ENCODE measurements at places on chromosomes 2 and 18.

DNA sequence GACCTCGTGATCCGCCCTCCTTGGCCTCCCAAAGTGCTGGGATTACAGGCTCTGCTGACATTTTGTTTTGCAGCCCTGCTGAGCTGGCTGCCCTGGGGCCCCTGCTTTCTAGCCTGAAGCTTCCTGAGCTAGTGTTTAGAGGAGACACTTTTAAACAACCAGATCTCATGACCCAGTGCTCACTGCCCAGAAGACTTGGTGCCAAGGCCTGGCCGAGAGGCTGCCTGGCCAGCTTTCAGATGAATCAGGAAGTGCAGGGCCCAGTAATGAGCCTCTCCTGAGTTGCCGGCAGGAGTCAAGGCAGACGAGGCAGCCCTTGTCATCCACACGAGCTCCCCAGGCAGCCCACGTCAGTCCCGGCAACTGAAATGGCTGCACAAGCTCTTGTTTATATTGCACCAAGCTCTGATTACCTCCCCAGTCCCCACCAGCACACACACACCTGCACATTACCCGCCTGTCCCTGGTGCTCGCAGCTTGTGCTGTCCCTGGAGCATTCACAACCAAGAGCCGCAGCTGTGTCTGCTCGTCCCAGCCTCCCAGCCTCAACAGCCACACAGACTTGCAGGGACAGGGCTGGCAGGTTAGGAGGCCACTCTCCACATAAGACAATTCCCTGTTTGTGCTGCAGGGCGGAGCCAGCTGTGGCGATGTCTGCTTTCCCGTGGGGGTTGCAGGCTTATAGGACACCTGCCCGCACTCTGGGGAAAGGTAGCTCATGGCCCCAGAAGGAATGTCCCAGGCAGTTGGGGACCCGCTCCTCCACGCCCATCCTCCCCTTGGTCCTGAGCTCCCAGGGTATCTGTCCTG, 331.2 kb upstream of the MYT1L start:
- DNase-seq, result peak; percentile 75

GRCh38 chr2:164850235-164850634, 8.6 kb upstream of the COBLL1 start:
- DNase-seq, result no peak

DNA sequence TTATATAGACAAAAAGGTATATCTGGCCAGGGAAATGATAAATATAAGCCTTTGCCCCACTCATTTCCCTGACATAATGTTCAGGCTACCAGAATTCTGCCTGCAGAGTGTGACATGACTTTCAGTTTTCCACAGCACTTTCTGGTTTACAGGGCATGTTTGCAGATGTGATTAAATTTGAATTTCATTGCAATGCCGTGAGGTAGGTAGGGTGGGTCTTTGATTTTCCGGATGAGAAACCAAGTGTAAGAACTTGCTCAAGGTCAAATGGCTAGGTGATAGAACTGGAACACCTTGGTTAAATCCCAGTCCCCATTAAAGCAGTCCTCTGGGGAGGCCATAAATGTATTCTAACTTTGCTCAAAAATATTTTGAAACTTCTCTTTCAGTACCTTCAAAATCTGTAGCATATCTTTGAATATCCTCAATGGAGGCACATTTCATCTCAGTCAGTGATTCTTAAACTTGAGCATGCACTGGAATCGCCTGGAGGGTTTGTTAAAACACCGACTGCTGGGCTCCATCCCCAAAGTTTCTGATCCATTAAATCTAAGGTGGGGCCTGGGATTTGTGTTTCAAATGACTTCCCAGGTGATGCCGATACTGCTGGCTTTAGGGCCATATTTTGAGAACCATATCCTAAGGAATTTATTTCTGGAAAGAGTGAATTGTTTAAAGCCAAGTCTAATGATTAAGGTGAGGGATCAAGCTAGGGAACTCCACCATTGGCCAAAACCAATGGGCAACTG, 35.0 kb downstream of the MRPL33 start:
- DNase-seq, result no peak

- DNase-seq, result no peak
Measured at GRCh38 chr18:43248610-43249249, 28.6 kb downstream of the SYT4 start.

DNA sequence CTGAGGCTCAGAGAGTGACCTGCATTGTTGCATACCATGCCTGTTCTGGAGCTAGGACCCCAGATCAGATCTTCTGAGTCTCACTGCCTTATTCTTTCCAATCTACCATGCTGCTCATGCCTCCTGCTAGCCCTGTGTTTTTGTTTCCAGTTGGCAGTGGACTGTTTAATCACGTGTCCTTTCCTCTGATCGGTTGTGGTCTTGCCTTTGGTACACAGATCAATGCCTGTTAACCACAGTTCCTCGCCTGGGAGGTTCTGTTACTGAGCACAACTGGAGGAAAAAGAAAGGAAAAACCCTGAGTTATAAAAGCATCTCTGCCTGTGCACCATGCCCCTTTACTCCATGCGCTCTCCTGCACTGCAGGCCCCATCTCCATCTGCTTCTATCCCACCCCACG, 329.1 kb downstream of the SETBP1 start:
- DNase-seq, result no peak

DNA sequence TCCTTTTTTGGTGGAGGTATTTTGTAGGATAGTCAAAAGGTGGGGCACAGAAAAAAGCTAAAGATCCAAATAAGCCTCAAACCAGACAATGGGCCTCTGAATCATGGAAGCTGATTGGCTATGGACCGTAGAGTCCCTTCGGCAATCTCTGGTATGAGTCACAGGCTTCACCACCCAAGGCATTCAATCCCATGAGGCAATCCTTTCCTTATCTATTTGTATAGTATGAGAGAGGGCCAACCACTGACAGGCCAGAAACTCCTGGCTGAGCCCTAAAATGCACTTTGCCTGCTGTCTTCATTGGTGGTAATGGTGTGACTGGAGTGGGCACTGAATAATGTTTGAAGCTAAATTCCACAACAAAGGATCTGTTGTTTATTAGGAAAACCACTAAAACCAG, 38.7 kb upstream of the MEX3C start:
- no peak for DNase-seq

GRCh38 chr2:32756074-32756727, 128.4 kb downstream of the TTC27 start:
- DNase-seq, result no peak

GRCh38 chr2:691821-692761, 14.9 kb upstream of the TMEM18 start:
- DNase-seq, result no peak

DNA sequence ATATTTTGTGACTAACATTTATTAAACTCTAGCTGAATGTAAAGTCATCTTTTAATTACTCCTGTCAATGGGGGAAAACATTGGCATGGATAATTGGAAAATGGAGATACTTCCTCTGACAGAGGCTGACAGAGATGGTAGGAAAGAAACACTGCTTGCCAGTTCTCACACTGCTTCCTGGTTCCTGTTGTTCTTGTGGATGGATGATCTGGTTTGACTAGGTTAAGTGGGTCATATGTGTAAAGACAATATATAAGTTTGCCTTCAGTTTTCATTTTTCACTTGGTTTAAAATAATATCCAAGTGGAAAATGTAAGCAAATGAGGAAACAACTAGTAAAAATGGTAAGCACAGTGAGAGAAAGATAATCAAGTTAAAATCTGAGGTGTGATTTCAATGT, 188.8 kb upstream of the CWC22 start:
- DNase-seq, result no peak

DNA sequence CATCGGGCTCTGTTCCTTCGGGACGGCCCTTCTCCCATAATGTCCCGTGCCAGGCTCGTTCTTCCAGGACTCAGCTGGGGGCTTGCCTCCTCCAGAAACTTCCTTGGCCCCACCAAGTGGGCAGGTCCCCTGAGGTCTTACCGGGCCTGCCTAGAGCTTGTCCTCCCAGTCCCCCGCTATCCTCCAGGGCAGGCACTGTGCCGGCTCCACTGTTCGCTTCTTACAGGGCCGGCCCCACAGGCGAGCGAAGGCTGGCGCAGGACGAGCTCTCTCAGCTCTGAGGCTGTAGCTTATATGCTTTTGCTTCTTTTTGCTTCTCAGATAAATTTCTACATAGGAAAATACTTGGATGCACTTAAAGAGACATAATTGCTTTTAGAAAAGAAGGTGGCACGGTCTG, 229.4 kb downstream of the TWIST2 start:
- DNase-seq, result no peak

GRCh38 chr2:121746071-121746578, 9.3 kb upstream of the TSN start:
- DNase-seq, result no peak

- DNase-seq, result no peak
Measured at GRCh38 chr2:166106431-166107015, 21.3 kb downstream of the SCN1A start.

DNA sequence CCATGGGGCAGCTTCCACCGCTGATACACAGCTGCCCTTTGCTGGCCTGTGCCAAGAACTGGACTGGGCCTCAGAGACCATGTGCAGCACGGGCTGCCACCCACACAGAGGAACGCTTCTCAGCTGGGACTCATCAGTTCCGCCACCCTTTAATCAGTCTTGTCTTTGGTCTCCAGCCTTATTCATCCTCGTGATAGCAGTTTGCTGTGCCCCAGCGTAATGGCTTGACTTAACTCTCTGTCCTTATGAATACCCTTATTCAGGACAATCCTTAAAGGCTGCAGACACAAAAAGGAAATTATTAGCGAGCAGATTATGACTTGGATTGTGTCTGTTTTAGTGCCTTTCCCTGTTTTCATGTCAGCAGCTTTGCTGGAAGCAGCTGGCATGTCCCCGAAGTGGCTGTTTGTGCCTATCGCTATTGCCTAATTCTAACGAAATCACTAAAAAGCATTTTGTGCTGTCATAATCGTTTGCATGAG, 108.9 kb upstream of the DAPL1 start:
- no peak for DNase-seq

DNA sequence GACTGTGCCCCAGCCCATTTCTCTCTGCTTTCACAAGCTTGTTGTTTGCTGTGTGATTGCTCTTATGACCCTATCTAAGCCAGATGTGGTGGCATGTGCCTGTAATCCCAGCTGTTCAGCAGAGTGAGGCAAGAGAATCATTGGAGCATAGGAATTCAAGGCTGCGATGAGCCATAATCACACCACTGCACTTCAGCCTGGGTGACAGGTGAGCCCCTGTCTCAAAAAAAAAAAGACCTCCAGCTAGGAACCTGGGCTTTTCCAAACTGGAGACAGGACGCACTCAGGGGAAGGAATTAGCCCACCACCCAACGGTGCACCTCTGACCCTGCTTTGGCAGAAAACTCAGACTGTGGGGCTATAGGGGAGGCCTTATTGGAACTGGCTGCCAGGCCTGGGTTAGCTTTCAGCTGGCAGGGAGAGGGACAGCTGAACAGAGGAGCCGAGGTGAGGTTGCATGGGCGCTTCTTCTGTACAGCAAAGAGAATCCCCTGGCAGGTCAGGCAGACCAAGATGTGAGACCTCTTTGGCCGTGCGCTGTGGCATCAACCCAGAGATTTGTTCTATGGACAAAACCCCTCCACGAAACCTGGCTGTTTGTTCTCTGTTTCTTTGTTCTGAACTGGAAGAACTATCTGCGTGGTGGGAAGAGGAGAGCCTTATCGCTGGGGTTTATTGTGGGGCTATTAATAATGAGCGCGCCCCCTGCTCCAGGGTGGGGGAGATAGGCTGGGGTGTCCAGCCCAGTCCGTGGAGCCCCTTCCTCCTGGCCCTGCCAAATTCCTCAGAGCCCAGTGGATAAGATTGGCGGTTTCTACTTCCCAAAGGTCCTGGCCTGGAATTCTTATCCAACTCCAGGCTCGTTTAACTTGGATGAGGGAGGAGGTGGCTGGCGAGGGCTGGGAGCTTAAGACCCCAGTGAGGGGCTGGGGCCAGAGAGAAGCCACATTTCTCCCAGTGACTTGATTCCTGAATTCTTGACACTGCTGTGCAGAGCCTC, 38.8 kb upstream of the SMAD7 start:
- DNase-seq, result no peak

- DNase-seq, result peak; percentile 12
Measured at GRCh38 chr18:49751427-49752094, 61.8 kb downstream of the ACAA2 start.

DNA sequence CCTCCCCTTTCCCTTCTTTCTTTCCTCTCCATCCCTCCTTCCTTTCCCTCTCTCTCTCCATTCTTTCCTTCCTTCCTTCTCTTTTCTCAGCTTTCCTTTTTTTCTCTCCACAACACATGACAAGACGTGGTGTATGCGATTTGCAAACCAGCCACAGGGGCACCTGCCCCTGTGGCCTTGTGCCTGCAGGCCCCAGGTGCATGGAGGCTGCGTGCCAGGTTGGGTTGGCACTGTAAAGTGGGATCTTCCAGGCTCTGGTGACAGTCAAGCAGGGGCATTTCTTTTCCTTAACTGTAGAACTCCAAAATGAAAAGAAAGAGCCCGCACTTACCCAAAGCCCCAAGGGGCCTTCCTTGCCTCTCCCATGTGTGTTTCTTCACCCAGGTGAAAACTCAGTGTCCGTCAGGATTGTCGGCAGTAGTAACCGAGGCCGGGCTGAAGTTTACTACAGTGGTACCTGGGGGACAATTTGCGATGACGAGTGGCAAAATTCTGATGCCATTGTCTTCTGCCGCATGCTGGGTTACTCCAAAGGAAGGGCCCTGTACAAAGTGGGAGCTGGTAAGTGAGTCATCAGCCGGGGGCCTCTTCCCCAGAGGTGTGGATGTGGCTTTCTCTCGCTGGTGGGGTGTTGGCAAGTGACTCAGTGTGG, 50.9 kb downstream of the MARCO start:
- DNase-seq, result no peak

GRCh38 chr2:240983361-240983995, 14.9 kb upstream of the SNED1 start:
- DNase-seq, result peak; percentile 60

GRCh38 chr18:26493021-26493420, 55.3 kb downstream of the KCTD1 start:
- no peak for DNase-seq

DNA sequence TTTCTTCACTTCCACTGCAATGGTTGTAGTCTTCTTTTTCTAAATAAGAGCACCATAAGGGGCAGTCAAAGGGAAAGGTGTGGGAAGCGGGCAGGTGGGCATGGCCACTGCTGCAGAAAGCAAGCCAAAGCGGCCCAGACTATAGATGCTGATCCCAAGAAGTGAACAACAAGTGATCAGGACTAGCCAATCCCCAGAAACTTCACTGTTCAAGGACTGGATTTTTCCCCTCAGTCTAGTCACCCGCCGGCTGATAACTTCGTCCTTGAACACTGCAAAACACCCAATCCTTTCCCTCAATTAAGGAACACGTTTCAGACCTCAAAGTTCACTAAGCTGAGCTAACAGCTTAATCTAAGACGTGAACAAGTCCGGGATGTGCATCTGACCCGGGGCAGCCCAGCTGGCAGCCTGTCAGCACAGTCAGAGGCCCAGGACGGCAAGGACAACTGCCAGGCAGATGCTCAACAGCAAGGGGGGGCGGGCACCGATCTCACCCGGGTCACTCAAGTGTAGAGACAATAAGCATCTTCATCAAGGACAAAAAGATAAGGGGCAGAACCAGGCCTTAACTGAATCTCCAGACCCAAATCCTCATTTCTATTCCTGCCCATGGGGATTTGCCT, 59.8 kb downstream of the HDLBP start:
- DNase-seq, result no peak

Measured in NCI-H1417 (cell line).